ENCODE measurements at places on chromosomes 16 and 17.
A peak's percentile ranks its signal among the peaks of the same experiment; 100 is the strongest.

- no peak for DNase-seq
Measured at GRCh38 chr17:71413935-71414334, 706.9 kb upstream of the SOX9 start.

GRCh38 chr17:40157973-40158372 is 17.6 kb downstream of the CASC3 start:
- DNase-seq, result no peak

DNA sequence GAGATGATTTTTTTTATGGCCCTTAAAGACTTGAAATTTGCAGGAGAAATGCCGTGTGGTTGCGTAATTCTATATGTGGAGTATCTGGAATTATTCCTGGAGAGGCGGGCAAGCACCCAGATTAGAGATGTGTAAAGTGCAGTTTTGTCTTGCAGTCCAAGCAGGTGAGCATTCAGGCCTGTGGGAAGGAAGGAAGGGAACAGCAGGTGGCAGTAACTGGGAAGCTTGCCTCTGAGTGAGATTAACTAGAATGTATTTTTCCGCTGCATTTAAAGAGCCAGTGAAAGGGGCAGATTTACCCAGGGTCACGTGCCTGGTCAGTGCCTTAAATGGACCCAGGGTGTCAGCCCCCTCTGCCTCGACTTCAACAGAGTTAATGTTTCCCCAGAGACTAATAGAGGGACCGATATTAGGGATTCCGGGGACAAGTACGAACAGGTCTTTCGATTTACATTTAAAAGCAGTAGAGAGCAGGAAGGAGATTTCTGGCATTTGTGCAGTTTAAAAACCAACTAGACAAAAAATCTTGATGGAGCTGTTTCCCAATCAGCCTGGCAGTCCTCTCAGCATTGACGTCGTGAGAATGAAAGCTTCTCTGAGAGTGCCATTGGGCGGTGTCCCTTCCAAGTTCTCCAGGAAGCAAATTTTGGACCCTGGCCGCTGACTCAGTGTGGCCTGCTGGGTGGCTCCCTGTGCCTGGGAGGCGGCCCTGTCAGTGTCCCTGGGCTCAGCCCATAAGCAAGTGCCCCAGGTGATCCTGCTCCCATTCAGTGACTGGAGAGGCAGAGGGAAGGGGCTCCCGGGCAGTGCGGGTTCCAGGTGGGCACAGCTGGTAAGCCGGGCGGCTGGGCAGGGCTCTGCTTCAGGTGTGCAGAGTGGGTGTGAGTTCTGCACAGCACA is 38.2 kb downstream of the KSR1 start:
- peak; percentile 67 for DNase-seq

- no peak for DNase-seq
Measured at GRCh38 chr17:64401941-64402340, 11.3 kb upstream of the PECAM1 start.

DNA sequence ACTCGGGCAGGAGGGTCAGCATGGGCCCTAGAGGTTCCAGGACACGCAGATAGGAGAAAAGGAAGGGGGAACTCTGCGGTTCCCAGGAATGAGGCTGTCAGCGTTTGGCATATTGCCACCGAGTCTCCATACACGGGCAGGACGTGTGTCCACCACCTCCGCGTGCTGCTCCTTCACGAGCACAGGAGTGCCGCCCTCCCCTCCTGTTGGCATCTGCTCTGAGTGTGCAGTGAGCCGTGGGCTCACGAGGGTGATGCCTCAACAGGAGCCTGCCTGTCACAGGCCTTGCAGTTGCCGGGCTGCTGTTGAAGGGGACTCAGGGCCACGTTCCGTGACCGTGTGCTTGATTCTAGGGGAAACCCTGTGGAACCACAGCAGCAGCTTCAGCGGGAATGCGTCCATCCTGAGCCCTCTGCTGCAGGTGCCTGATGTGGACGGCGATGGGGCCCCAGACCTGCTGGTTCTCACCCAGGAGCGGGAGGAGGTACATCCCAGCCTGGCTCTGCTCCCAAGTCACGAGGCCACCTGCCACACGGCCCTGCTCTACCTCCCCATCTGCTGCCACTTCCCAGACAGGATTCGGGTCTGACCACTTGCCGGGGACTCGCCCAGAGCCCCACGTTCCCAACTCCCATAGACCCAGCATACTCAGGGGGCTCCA is 14.6 kb downstream of the RGS11 start:
- DNase-seq, result no peak

DNA sequence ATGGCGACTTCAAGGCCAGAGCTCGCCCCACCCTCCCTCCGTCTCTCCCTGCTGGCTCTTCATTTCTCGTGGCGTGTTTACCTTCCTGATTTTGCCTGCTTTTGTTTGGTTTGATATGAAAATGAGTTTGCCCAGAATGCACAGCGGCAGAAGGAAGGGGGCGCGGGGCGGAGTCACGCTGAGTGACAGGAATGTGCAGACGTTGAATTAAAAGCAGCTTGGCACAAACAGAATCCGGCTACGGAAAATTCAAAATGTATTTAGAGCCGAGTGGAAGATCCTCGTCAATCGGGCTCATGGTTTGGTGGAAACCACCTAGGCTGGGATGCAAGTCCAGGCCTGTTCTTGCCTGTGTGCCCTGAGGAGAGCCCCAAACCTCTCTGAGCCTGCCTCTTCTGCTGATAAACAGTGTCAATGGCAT is 102.7 kb downstream of the SDK2 start:
- DNase-seq, result no peak

- no peak for DNase-seq
Measured at GRCh38 chr17:67435122-67435521, 58.0 kb downstream of the PITPNC1 start.

DNA sequence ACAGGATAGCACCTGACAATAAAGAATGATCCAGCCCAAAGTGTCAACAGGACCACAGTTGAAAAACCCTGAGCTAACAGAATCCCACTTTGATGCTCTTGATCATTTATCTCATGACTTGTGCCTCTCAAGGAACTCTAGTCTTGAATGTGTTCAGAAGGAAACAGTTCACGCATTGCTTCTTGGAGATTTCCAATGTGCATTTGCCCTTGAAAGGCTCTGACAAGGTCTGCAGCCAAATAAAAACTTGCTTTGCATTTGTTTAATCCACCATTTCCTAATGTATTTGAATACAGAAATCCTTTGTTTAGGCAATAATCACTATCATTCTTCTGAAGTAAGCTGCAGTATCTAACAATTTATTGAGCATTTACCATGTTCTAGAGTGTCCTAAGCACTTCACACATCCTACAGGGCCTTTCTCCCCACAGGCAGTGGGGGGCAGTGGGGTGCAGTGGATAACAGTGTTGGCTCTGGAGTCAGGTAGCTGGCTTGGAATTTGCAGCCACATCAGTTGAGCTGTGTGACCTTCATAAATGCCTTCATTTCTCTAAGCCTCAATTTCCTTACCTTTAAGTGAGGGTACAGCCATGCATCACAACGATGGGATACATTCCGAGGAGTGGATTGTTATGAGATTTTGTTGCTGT is 239.7 kb downstream of the XYLT1 start:
- DNase-seq, result no peak

- DNase-seq, result peak; percentile 62
Measured at GRCh38 chr17:5838661-5839300, 231.4 kb upstream of the WSCD1 start.

DNA sequence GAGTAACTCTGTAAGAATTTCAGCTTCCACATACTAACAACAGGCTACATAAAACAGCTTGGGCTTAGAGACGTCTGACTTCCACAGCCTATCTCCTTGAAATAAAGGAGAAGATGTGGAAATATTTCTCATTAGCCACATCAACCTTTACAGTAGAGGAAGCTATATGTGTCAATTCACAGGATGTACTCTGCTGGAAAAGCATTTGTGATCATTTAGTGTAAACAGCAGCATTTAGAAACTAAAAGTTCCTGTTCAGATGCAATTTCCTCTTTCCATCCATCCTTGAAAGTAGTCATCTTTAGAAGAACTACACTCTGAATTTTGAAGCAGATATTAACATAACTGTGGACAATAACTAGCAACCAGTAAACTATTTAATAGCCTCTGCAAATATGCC is 46.2 kb downstream of the XPO6 start:
- no peak for DNase-seq

DNA sequence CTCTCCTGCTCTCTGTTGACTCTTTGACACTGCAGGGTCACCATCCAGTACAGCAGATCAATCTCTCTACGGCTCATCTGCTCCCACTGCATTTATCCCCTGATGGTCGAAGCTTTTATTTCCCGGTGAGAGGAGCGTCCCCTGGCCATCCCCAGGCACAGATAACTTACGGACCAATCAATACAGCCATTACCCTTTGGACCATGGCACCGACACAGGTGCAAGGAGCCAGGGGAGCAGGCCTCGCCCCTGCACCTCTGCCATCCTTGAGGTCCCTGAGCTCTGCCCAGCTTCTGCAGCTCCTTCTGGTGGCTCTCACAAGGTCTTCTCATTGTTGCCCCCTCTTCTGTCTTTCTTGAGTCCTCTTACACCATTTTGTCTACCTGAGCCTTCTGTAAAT is 115.6 kb downstream of the SDK2 start:
- no peak for DNase-seq

DNA sequence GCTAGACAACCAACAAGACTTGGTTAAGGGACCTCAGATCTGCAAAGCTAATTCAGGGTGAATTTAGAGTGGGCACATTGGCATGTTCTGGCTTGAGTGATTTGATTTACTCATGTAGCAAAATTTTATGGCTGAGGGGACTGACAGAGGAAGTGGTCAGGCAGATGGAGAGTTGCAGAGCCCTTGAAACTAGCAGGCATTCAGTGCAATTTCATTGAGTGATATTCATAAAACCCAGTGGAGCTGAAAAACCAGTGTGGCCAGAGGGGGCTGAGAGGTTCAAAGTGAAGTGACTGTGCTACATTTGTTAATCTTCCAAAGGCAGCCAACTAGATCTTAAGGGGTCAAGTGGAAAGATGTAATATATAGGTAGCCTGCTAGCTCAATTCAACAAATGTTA is 2.2 kb upstream of the TMEM94 start:
- DNase-seq, result no peak

- no peak for DNase-seq
Measured at GRCh38 chr17:64786337-64786736, 124.2 kb upstream of the SMURF2 start.

DNA sequence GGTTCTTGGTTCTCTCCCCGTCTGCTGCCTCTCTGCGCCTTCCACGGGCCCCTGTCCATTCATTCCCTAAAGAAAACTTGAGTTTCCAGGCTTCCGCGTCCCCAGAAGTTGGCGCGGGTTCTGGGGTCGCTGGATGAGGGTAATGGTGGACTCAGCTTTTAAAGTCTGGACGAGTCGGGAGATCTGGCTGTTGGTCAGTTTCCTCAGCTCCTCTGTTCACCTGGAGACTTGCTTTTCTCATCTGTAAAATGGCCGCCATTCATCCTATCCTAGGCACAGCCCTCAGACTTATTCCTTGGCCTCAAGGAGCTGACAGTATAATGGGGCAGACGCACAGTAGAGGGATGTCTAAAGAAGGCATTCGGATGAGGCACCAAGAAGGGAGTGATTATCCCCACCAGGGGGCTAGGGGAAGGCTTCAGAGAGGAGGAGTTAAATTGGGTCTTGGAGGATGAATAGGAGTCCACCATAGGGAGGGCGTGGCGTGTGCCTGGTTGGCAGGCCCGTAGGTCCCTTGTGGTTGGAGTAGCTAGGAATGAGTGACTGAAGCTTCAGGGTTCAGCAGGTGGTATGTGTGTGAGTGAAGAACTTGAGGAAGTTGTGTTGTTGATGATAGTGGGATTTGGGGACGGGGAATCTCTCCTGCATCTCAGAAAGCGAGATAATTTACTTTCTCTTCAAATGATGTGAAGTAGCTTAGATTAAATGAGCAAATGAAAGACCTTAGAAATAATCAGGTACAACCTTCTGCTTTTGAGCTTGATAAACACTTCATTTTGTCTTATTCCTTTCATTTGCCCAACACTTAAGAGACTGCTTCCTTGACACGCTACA is 652 bp downstream of the VPS35L start:
- DNase-seq, result peak; percentile 95

DNA sequence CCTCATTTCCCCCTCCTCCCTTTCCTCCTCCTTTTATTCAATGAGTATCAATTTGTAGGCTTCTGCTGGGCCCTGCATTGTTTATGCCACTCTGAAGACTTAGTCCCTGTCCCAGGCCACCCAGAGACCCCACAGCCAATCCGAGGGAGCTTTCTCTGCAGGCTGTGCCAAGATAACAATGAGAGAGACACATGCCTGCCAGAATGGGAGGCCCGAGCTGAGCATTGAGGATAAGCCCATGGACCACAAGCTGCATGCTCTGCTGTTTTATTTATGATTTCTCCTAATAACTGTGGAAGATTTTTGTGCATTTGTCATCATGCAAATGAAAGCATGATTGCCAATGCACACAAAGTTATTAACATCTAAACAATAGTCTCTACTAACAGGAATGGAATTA is 3.0 kb downstream of the RCVRN start:
- DNase-seq, result no peak

- DNase-seq, result no peak
Measured at GRCh38 chr17:21299981-21300600, 15.6 kb downstream of the MAP2K3 start.

GRCh38 chr16:67954421-67955196 is 10.7 kb upstream of the LCAT start:
- no peak for DNase-seq

- no peak for DNase-seq
Measured at GRCh38 chr16:85555719-85556455, 57.2 kb upstream of the GSE1 start.

DNA sequence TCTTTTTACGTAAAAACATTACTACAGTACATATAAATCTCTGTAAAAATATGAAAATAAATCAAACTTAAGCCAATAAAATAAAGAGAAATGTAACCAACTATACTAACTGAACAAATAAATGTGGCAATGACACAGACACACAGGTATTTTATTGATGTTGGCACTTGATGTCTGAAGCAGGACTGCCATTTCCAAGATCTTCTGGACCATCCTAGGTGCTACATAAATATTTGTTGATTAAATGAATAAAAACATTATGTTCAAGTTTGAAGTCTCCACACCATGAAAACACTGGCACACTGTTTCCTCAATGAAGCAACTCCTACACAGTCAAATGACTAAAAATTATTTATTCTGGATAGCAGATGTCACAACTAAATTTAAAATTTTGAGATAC is 106.9 kb downstream of the NCOR1 start:
- DNase-seq, result no peak

DNA sequence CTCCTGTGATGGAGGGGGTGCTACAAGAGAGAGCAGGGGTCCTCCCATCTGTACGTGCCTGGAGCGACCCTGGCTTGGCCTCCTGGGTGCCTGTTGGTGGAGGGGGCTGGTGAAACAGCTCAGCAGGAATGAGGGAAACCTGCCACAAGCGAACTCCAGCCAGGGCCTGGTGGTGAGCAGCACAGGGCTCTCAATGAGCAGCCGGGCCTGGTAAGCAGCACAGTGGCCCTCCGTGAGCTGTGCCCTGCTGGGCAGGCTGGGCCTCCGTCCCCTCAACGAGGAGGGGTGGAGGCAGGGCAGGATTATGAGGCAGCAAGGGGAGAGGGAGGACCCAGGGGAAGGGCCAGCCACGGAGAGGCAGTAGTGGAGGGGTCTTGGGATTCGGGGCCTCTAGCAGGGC is 101.9 kb downstream of the SDK2 start:
- no peak for DNase-seq

All from H9 (cell line).